Skin of body (tissue), 3 donors: ENCODE measurements at places on chromosomes 3 and 15.

DNA sequence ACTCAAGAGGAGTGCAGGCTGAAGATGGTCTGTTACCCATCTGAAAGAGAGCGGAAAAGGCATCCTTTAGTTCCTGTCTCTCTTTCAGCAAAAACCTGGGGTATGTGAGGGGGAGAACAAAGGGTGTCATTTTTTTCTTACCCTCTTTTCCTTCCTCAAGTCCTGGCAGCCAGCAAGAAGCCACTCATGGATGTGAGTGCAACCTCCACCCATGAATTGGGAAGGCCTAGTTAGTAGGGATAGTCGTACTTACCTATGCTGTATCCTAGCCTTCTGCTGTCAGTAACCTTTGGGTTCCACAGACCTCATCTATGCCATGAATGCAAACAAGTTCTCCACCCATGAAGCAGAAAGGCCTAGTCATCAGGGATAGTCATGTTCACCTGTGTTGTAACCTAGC, 472.8 kb downstream of the ZIC1 start:
- DNase-seq = no peak

GRCh38 chr3:193742628-193743027, 149.6 kb downstream of the OPA1 start:
- no peak for DNase-seq

DNA sequence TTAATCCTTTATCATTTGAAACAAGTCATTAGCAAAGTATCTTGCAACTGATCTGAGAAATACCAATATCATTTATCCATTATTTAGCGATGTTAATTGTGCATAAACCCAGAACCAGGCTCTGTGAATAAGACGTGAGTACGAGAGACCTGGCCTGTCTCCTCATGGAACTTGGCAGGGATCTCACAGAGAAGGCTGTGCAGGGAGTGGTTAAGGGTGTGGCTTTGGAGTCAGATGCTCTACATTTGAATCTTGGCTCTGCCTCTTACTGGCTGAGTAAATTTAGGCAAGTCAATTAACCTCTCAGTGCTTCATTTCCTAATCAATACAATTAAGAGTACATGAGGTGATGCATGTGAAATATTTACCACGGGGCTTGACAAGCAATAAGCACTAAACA, 39.9 kb upstream of the TBL1XR1 start:
- no peak for DNase-seq

- no peak for DNase-seq
Observed at GRCh38 chr15:77001351-77001750, 6.4 kb downstream of the PSTPIP1 start.

GRCh38 chr3:6746443-6746842, 114.5 kb upstream of the GRM7 start:
- no peak for DNase-seq

DNA sequence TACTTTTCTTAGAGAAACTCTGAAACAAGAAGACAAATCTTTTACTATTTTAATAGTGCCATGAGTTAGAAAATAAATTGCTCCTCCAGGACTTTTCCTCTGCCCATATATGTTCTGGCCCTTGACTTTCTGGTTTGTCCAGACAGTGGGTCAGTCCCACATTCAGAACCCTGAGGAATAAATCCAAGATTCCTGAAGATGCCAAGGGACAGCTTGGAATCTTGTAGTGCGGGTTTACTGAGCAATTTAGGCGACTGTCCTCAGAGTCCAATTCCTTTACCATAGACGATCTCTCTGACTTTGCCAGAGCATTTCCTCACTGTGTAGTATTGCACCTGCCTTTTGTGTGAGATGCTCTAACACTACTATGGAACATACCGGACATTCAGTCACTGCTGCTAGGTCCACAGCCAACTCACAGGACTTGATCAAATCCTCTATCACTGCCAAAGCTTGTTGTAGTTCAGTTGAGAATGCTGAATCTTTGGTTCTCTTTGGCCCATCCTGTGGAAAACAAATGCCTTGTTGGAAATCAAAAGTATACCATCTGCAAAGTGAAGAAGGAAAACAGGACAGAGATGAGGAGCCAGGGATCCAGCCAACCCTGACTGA, 37.4 kb upstream of the B3GNT5 start:
- no peak for DNase-seq

GRCh38 chr15:51801391-51801835, 28.0 kb upstream of the TMOD3 start:
- DNase-seq = no peak

DNA sequence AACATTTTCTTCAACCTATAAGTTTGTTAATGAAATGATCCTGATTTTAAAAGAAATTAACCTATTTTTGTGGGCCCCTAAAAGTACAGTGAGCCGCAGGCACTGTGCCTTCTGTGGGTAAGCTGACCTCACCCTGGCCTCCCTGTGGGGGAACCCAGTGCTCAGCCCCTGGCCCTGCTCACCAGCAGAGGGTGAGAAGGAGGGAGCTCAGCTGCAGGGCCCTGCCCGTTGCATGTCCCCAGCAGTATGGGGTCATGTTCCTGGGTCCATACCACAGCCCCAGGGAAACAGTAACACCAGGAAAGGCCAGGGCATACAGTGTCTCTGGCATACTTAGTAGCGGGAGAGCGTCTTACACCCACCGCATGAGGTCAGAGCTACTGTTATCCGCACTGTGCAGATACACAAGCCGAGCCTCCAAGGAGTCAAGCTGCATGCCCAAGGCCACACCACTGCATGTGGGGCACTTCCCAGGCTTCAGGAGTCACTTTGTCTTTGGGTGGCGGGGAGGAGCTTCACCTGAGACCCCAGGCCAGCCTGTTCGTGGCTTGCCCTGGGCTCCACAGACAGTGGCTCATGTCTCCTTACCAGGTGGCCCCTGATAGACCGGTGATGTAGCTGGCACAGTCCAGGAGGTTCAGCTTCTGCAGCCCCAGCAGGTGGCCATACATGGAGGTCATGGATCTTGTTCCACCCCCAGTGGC, 22.6 kb upstream of the EHD4 start:
- DNase-seq = no peak

GRCh38 chr3:169660709-169661360, 2.7 kb downstream of the MECOM start:
- peak; percentile 39 for DNase-seq

GRCh38 chr15:87527416-87527815, 729.1 kb downstream of the NTRK3 start:
- no peak for DNase-seq

DNA sequence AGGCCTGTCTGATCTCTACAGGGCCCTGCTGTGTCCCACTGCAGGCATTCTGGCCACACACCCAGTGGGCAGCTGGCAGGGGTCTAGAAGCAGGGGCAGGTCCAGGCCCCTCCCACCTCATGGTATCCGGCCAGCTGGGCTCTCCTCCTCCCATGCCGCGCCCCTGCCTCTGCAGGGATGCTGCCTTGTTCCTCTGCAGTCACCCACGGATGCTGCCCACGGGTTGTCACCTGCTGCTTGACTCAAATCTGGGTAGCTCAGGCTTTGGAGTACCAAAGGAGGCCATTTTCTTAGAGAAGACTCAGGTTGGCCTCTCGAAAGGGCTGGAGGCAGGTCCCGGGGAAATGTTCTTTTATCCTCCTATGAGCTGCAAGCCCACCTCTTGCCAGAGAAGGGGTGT, 25.0 kb downstream of the EFCAB12 start:
- DNase-seq = no peak

DNA sequence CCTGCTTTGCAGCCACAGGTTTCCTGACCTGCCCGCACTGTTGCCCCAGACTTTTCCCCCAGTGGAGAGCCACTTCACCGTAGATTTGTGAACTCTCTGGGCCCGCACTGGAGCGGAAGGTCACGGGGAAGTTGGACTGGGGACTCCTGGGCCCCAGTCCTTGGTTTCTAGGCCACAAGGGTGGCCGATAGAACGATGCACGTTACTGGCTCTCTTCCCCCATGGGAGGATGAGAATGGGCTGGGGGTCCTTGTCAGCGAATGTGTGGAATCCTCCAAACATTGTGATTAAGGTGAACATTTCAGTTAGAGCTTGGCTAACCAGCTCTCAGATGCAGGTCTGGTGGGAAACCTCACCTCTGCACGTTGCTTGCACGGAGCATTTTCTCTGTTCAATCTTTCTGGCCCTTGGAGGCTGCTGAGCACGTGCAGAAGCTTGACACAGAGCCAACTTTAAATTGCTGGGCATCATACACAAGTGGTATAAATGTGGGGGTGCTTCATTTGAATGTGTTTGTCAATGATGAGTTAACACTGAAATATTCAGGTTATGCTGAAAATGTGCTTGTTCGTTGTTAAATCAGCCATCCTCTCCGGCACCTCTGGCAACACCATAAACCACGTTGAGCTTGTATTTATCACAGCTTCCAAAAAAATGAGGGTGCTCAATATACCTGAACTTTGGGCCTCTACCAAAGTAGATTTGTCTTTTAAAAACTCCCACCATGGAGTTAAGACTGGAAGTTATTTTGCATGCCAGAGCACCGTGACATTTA, 976 bp downstream of the DIS3L start:
- peak; percentile 31 for DNase-seq

DNA sequence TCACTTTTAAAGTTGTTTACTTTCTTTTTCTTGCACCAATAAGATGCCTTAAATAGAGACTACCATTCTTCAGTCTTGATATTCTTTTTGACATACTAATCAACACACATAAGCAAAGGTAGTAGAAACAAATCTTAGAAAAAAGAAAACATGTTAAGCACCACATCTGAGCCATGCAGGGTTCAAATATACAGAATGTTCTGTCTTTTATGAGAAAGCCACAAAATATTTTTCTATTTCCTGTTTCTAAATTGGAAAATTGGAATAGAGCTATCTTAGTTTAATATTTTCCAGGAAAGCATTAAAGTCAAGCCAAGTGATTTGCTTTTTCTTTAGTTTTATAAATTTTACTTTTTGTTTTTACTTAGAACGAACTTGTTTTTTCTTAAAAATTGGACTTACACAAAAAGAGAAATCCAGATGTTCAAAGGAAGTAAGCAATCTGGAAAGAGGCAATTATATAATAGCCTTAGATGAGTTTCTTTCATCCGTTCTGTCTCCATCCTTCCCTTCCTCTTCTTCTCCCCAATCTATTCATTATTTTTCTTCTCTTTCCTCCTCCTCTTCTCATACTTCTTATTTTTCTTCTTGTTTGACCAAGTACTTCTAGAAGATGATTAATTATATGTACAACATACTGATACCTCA, 731.7 kb downstream of the SQOR start:
- DNase-seq = no peak

GRCh38 chr3:51966922-51967383, 301 bp downstream of the PCBP4 start:
- DNase-seq = peak; percentile 25

DNA sequence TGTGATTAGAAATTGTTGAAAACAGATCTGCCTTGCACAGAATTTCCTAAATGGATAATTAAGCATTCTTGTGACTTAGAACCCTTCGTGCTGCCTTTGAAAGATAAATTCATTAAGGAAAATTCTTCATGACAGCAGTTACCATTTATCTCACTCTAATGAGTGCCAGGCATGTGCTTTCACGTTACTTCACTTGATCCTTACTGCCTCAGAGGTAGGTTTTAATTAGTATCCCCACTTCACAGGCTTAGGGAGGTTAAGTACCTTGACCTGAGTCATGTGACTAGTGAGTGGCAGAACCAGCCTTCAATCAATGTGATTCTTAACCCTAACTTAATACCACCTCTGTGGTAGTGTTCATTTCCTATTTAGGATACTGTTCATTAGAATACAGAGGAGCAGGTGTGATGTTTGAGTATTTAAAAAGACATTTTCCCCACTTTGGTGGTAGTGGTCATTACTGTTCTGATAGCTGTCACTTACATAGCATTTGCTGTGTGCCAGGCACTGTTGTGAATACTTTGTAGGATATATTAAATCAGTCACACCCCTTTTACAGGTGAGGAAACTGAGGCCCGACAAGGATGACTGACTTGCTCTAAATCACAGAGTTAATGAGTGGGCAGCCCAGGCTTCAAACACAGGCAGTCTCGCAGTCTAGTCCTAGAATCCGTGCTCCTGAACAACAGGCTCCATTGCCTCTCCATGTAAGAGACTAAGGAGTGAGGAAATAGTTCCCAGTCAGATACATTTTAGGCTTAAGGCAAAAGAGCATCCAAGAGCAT, 57.9 kb downstream of the RLBP1 start:
- no peak for DNase-seq

- DNase-seq = no peak
Observed at GRCh38 chr3:47404431-47404876, 23.6 kb downstream of the PTPN23 start.

- no peak for DNase-seq
Observed at GRCh38 chr15:42083605-42083908, 10.8 kb downstream of the PLA2G4D start.

GRCh38 chr3:175240921-175241320, 381.8 kb downstream of the NAALADL2 start:
- no peak for DNase-seq

DNA sequence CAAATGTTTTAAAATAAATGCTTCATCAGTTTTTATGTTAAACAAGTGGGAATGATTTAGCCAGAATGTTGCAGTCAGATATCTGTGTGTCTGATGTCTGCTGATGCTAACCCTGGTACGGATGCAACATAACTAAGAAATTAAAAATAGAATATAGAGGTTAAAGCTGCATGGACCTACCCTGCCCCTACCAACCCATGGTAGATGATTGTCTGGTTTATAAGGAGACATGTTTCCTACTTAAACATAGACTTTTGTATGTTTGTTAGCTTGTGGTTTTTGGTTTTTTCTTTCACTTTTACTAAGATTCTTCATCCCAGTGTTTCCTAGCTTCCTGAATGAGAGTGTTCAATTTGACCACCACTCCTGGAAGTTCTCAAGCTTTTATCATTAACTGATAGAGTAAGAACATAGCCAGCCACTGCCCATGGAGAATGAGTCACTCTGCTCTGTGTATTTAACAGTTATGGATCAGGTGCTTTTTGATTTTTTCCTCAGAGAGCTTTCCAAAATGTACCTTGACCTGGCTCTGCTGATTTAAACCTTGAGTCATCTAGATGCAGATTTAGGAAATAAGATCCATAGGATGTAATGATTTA, 70.7 kb upstream of the VEPH1 start:
- no peak for DNase-seq

DNA sequence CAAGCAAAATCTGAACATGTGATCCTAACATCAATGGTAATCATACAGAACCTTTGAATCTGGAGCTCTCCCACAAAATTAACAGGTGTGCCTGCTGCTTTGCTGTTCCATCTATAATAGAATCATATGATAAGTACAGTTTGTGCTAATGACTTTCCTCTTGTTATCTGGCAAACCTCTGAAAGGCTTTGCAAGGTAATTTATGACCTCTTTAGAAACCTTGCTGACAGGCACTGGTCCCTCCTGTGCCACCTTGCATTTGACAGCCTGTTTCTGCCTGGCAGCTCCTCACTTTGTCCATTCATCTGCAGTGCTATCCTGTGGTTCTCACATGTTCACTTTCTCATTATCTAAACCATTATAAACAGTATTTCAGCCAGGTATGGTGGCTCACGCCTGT, 10.2 kb upstream of the HTR3C start:
- no peak for DNase-seq

- DNase-seq = no peak
Observed at GRCh38 chr3:72628065-72628464, 220.2 kb downstream of the SHQ1 start.
